ENCODE measurements at places on chromosomes 7 and 10.

DNA sequence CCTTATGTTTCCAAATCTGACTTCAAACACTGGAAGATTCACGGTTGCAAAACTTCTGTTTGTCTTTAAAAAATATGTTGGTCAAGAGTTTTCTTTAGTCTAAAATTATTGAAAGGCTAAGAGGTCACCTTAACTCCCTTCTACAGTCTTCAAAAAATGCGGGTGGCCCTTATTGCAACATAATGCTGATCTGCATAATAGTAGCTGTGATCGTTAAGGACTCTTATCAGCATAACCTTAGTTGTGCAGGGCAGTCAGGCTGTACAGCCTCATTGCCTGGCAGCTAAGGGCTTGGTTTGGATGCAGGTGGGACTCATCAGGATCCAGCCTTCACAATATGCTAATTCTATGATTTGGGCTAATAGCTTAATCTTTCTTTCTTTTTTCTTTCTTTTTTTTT is 15.0 kb downstream of the KIAA1217 start:
- no peak for DNase-seq

- no peak for DNase-seq
Observed at GRCh38 chr10:26378861-26379294, 59.3 kb upstream of the APBB1IP start.

DNA sequence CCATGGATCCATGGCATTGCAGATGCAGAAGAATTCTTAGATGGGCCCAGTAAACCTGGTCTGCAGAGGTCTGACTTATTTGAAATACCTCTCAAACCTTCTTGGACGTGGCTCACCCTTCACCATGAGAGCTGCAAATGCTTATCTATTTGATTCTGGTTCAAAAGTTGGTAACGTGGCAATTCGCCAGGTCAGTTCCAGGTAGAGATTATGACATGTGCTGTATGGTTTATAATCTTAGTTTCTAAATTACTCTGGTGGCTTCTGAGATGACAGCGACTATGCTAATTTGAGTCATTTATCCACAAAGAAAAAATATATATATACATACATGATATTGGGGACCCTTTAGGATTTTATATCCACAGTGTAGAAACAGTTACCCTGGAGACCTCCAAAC is 68.8 kb downstream of the NRP1 start:
- peak; percentile 87 for DNase-seq

GRCh38 chr10:58531084-58531695 is 18.5 kb downstream of the BICC1 start:
- DNase-seq: peak; percentile 70

GRCh38 chr10:75654772-75655171 is 223.3 kb downstream of the LRMDA start:
- DNase-seq: no peak

DNA sequence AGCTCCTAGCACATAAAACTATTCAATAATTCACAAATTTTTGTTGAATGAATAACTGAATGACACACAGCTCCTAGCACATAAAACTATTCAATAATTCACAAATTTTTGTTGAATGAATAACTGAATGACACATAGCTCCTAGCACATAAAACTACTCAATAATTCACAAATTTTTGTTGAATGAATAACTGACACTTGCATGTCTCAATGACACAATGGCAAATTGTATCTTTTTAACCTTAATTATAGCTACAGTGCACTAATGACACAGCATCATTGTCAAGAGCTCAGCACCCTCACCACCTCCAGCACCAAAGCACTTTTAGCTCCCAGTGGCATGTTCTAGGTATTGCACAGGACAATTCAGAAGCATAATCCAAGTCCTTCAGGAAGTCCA is 131.6 kb downstream of the PDE1C start:
- no peak for DNase-seq

DNA sequence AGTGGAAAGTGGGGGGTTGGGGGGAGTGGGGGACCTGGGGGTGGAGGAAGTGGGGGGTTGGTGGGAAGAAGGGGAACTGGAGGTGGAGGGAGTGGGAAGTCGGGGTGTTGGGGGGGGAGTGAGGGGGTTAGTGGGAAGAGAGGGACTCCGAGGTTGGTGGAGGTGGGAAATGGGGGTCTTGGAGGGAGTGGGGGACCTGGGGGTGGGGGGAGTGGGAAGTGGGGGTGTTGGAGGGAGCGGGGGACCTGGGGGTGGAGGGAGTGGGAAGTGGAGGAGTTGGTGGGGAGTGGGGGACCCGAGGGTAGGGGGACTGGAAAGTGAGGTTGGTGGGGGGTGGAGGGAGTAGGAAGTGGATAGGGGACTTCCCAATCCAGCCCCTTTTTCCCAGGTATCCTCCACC is 906 bp upstream of the MMD2 start:
- DNase-seq: no peak

DNA sequence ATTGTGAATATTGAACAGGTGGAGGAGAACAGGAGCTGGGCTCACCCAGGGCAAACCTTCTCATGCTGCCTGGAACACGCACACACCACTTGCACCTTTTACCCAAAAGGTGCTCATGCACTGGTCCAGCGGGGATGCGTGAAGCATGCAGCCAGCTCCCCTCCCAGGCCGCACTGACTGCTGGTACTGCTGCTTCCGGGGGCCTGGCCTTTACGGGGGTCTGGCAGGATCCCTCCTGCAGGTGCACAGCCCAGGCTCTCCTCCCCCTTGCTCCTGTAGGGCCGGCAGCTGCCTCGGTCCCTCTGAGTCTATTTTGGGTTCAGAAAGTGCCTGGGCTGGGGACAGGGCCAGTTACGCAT is 221.7 kb downstream of the DNAJB6 start:
- DNase-seq: no peak
